GDM1 (cell line): ENCODE measurements at places on chromosomes 3 and 15.

DNA sequence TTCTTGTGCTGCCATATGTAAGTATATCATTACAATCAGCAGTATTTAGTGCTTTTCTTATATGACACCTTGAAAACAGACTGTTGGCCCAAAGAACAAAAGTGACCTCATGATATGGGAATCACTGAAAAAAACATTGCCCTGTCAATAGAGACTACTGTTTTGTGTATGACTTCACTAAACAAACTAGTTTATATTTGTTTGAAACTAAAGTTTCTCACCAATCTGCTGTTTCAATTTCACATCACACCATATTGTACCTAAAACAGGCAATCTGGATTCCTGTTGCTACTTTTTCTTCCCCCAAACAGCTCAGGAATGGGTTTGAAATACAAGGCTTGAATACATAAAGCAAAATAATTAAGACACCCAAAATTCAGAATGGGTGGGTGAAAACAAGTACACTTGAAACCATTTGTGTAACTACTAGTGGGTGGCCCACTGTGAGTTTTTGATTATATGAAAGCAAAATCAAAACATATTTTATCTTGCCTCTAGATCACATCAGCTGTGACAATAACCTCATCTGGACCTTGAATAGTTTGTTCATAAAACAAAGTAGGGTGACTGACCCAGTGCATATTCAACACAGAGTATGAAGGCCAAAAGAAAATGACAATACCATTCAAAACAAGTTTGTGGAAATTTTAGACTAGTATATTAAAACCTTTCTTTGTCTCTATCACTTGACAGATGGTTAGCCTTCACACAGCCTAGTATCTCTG, 5.9 kb downstream of the ZBTB20 start:
- DNase-seq, result no peak

GRCh38 chr3:182803596-182803995, 10.3 kb downstream of the ATP11B start:
- DNase-seq, result no peak

GRCh38 chr3:114126461-114126860, 52.4 kb downstream of the DRD3 start:
- no peak for DNase-seq

DNA sequence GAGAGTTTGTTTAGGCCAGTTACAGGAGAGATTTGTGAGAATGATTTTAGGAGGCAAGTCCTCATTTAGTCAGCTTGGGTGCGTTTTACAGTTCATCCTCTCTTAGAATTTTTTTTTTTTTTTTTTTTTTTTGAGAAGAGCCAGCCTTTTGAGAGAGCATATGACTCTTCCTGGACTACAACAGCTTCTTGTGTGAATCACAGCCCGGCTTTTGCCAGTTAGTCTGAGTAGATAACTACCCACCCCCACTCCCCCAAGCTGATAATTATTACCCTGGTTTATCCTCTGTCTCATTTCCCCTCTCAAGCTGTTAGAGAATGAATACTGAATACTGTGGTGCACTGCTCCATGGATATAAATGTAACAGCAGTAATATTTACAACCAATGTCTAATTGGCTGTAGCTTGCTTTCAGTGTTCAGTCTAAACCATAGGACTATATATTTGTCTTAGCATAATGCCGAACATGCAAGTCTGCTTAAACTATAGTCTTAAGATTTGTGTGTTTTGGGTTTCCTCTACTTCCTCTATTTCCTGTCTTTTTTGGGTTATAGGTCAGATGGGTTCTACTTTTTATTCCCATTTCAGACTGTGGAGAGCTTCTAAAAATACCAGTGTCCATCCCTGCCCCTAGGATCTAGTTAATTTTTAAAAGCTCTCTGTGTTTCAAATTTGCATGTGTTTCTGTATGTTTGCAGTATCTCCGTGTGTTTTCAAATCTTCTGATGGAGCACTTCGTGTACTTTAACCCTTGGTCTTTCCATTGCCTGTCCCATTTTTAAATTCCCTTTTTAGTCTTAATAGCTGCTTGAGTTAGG, 8.0 kb downstream of the CHD2 start:
- DNase-seq, result no peak

GRCh38 chr3:186060222-186060621, 48.7 kb downstream of the ETV5 start:
- DNase-seq, result no peak

GRCh38 chr3:63095-63765, 133.3 kb upstream of the CHL1 start:
- no peak for DNase-seq

DNA sequence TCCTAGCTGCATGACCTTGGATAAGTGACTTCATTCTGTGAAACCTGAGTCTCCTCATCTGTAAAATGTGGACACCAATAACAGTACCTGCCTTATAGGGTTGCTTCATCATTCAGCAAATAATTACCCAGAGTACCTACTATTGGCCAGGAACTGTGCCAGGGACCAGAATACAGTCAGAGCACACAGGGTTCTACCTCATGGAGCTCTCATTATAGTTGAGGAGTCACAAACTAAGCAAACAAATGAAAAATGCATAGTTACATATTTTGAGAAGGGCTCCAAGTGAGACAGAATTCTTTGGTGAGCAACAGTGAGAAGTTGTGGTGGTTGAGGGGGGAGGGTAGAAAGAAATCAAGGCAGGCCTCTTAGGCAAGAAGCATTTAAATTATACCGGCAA, 308.6 kb upstream of the WNT5A start:
- DNase-seq, result no peak

- no peak for DNase-seq
Observed at GRCh38 chr3:4824926-4825325, 154.3 kb upstream of the BHLHE40 start.

- DNase-seq, result no peak
Observed at GRCh38 chr3:43093974-43094373, 11.9 kb downstream of the POMGNT2 start.

DNA sequence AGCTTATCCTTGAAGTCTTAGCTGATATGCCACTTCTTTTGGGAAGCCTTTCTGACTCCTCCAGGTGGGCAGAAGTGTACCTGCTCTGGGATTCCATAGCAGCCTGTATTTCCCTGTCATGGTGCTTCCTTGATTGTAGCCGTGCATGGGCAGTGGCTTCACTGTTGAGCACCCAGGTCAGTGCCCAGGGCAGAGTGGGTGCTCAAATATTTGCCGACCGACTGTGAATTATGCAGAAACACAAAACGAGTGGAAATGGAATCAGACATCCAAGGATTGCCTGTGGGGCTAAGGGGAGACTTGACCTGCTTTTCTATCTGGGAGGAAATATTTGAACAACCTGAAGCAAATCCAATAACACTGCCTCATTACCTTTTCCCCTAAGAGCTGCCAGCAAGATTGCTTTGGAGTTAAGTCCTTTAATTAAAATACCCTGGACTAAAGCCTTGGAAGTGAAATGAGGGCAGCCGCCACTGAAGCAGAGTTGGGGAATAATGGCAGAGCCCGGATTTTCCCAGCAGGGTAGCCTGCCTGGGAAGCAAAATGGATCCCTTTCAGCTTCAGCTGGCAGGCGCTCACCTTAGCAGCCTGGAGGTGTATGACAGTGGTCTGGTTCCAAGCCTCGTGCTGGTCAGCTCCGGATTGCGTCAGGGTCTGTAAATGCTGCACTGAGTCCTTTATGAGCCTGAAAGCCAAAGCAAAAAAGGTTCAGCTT, 14.9 kb downstream of the ACOX2 start:
- no peak for DNase-seq

DNA sequence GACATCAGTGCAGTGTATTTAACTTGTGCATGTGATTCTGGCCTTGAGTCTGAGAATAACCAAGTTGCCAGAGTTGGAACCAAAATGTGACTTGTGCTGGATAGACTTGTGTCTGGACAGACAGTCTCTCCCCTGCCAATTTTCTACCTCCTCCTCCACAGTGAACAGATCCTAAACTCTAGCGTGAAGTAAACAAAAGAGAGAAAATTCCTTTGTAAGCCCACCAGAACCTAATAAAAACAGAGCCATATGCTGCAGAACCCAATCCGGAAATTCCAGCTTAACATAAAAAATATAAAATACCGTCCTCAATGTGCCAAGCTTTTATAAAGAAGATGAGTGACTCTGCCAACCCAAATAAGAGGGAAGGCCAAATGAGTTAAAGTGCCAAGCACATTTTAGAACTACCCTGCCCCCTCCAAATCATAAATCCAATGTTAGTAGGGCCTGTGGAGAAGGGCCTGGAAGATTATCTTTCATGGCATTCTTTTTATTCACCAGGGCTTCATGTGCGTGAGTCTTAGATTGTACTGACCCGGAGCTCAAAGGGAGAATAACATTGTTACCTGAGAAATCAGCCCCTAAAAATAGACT, 344.6 kb upstream of the PROK2 start:
- no peak for DNase-seq

- DNase-seq, result no peak
Observed at GRCh38 chr3:13818919-13819318, 61.0 kb downstream of the WNT7A start.

- no peak for DNase-seq
Observed at GRCh38 chr3:74134831-74135230, 479.6 kb downstream of the CNTN3 start.

GRCh38 chr3:113575206-113575605, 42.9 kb downstream of the SIDT1 start:
- DNase-seq, result no peak

DNA sequence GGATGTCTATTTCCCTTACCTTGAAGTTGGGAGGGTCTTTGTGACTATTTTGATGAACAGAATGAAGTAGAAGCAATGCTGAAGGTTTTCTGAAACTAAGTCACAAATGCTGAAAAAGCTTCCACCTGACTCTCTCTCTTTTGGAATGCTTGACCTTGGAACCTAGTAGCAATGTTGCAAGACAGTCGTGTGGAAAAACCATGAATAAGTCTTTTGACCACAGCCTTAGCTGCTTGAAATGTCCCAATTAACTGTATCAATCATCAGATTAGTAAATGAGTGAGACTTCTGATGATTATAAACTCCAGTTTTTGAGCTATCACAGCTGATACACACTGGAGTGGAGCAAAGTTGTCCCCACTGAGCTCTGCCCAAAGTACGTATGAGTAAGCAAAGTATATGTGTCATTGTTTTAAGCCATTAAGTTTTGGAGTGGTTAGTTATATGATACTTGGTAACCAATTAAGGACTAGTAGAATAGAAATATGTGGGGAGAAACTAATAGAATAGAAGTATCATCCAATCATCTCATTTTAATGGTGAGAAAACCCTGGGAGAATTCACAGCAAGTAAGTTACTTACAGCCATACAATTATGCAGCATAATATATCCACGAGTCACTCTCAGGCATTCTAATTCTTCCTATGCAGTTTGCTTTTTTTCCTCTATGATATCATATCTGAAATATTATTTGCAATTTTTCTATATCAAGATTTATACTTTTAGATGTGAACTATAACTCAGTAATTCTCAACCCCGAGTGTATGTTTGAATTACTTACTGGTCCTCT, 1010.6 kb downstream of the ROBO2 start:
- no peak for DNase-seq

- DNase-seq, result no peak
Observed at GRCh38 chr15:39850436-39850835, 67.8 kb upstream of the FSIP1 start.

GRCh38 chr3:195105841-195106417, 165.0 kb downstream of the XXYLT1 start:
- no peak for DNase-seq

DNA sequence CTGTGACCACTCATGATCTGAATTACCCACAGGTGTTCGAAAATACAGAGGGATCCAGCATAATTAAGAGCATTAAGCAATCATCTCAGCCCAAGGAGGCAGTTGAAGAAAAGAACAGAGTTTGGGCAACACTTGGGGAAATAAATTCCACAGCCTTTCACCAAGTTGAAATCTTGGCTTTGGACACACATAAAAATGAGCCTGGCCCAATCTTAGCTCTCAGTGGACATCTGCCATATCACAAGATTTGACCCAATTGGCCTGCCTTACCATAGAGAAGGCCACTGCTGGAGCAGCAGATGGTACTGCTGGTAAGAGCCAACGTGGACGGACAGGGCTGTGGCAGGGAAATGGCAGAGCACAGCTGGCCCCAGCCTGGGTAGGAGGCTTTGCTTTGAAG, 13.0 kb downstream of the FOXP1 start:
- DNase-seq, result no peak

GRCh38 chr15:81190922-81191507, 5.7 kb upstream of the IL16 start:
- no peak for DNase-seq

- no peak for DNase-seq
Observed at GRCh38 chr3:9785602-9786001, 6.7 kb downstream of the TADA3 start.

GRCh38 chr15:70763950-70764730, 782 bp upstream of the UACA start:
- DNase-seq, result no peak

DNA sequence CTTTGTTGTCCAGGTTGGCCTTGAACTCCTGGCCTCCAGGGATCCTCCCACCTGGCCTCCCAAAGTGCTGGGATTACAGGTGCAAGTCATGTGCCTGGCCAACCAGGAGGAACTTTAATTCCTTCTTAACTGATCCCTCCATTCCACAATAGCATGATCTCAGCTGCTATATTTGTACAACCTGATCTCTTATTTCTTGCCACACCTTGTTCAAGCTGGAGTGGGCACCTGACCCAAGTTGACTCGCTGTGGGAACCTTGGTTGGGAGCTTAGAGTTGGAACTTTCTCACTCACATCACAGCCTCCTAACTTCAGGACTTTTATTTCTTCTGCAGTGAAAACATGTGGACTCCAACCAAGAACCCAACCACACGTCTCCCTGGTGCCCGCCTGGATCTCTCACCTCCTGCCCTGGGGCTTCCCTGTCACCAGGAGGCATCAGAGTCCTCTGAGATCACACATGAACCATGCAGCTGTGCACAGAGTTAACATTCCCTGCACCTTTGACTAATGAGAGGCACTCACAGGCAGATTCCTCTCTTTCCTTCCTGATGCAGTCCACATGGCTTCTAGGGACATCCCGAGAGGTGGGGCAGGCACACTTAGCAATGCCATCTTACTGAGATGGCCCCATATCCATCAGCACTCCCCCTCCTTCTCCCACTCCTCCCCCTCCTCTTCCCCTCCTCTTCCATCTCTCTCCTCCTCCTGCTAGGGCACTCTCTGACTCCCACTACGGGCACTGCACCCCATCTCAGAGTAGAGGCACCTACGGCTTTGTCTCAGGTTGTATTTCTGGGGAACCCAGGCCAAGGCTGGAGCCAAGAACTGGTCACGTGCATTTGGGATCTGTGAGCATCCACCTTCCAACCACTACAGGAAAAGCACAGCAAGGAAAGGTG, 9.7 kb upstream of the CYFIP1 start:
- no peak for DNase-seq

DNA sequence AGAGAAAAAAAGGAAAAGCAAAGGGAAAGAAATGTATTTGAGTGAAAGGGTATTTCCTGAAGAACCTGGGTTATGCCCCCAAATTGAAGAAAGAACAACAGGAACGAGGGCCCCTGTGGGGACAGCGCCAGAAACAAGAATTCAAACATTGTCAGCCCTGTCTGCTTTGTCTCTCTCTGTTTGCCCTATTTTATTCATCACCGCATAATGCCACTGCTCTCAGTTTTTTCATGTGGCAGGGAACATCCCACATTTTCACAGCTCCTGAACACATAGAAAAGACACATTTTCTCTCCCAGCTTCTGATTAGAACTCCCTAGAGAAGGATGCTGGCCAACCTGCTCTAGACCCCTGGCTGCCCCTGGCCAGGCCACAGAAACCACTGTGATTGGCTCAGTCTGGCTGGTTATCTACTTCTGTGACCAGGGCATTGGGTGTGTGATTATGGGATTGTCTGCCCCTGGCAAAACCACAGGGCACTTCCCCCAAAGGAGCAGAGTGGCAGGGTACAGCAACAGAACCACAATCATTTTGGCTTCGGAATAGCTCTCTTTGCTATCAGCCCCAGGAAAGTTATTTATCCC, 31.3 kb upstream of the CCDC54 start:
- no peak for DNase-seq

- no peak for DNase-seq
Observed at GRCh38 chr3:170296703-170297102, 60.8 kb upstream of the SKIL start.
